Epithelial cell of prostate (primary cell): ENCODE measurements at places on chromosomes 5 and 9.

DNA sequence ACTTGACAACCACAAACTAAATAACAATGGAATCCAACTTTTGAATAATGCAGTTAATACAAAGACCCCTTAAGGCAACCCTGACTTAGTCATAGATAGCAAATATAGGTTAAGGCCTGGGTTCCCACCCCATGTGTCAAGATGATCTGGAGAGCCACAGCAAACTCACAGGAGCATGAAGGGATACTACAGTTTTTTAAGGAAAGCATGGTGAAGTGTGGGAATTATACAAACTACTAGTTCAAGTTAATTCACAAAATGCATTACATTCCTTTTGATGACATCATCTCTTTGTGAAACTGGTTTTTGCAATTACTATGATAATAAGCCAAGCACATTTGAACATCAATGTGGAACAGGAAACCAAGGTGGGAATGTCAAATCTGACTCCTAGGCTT, 50.6 kb downstream of the LHFPL2 start:
- DNase-seq, result no peak

DNA sequence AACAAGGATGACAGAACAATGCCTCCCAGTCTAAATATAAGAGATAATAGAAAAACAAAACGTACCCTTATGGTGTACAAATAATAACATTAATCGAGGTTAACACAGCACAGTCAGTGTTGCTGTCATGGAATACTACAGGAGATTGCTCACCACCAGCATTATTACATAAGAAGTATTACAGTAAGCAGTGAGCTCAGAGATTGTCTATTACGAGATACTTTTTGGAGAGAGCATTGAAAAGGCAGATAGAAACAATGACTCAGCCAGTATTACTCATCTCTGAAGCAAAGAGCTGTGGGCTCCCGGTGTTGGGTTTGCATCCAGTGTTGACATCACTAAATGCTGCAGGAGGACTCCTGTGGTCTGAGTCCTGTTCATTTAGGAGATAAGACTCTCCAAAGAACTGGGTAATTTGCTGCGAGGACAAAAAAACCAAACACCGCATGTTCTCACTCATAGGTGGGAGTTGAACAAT, 191.9 kb upstream of the SEMA6A start:
- DNase-seq, result peak; percentile 72

DNA sequence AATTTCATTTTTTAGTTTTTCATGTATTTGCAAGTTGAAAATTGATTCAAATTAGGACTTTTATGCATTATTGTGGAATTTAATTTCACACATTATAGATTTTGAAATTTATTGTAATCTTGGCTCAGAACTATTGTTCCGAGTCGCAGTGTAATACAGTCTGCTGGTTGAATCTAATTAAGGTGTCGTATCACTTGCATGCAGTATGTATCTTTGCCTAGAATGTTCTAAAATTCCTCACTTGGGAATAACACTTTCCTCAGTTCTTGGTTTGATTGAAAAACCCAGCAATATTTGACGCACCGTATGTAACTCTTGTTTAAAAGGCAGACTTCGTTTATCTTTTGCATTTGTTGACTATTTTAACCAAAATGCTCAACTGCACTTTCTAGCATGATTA, 49.4 kb downstream of the MELK start:
- DNase-seq, result no peak

GRCh38 chr9:99326112-99326916, 104.2 kb downstream of the SEC61B start:
- no peak for DNase-seq

DNA sequence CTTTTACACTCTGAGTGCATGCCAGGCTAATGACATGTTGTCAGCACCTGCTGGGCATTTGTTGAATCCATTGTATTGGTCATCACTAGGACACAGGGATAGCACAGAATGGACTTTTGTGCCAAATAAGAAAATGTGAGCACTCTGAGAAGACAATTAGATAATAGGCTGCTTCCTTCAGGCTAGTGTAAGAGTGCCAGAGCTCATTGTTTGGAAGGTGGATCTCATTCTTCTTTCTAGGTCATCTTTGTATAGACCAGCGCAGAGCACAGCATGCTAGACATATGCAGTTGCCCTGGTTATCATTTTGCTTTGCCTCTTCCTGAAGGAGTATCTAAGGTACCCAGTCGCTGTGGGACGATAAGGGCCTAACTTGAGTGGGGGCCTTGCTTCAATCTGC, 493.4 kb upstream of the COX7C start:
- no peak for DNase-seq

GRCh38 chr5:120083851-120084542, 380.1 kb upstream of the PRR16 start:
- DNase-seq, result no peak

DNA sequence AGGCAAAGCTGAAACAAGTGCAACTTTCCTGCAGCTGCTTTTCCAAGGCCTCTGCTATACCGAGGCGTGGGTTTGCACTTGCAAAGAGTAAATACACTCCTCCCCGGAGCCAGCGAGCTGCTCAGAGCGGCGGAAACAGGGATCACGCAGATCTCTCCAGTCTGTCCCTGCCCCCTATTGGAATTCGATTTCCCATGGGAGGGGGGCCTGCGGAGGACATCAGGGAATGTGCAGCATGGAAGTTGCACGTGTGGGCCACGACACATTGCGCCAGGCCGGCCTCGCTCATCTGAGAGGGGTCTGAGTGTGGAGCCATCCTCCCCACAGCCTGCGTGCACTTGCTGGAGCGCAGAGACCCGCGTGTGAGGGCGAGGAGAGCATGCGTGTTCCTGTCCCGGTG, 104.3 kb upstream of the PHYKPL start:
- DNase-seq, result no peak

- DNase-seq, result no peak
These were observed 52.0 kb downstream of the ITGA2 start for GRCh38 chr5:53041071-53041692.

GRCh38 chr5:166505067-166505466, 1786.4 kb upstream of the WWC1 start:
- DNase-seq, result no peak

DNA sequence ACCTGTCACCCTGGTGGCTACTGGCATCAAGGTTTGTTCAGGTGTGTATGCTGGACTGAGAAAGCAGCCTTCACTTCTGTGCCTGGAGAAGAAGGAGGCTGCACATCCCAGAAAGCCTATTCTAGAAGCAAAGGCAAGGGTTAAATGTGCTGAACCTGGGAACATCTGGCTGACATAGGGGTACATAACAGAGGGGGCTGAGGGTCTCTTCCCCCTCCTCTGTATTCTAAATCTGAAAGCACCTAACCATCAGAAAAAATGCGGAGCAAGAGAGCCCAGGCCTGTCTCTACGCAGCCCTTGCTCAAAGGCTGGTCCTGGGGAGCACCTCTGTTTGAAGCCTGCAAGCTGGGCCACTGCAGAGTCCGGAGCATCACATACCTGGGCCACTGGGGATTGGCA, 53.2 kb upstream of the FSTL4 start:
- no peak for DNase-seq

DNA sequence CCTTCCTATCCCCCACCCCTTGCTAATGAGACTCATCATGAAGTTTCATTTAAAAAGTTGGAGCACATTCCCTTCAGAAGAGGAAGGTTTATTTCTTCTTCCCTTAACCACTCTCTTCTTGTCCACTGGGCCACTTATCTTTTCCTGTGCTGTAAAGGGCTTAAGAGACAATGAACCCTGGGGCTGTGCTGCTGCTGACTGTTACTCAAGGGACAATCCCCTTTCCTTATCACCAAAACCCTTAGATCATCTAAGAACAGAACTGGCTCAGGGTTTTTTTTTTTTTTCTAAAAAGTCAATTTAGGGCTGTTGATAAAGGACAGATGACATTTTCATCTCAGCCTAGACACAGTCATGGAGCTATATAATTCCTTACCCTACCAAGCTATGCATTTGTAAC, 29.6 kb downstream of the CAPSL start:
- no peak for DNase-seq

DNA sequence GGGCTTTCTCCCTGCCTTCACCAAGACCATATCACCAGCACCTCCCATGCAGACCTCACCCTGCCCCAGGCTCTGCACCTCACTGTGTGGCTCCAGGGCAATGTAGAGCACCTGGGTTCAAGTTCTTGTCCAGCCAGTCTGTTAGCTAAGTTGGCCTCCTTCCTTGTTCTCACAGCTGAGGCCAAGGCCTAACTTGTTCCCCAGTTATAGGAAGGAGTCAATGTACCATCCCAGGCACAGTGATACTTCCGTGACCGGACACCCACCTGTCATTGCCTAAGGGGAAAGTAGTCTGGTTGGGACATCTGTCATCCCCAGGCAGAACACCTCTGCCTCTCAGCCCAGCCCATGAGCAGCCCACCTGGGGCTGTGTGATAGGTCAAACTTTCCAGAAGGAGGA, 14.4 kb upstream of the ARAP3 start:
- no peak for DNase-seq

DNA sequence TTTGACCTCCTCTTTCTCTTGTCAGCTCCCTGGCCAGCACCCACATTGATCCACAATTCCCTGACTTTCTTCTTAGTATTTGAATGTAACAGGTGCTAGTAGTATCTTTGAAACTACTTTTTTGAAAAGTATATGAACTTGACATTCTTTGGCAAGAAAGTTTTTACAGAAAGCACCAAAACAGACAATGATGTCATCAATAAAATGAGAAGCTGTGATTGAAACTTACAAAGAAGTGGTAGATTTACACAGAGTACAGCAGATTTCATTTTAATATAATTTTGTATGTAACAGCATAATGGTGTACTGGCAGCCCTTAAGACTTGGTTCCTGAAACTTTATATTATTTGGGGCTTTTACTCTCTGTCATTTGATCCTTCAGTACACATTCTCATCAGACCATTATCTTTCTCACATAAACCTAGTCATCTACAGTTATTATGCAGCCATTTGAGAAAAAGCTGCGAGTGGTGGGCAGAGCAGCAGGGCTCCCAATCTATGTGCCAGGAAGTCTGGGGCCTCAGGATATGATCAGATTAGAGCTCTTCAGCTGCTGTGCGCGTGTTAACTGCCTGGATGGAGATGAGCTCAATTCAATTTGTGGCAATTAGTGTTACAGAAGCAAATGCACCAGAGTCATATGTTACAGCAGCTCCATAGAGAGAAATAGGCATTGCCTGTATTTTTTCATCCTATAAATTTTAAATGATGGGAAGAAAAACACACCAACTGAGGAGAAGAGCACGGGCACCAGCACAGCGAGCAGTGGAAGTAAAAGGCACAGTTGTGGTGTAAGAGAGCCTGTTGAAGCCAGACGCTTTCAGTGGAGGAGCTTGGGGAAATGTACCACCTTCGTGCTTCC, 126.1 kb downstream of the STARD4 start:
- no peak for DNase-seq

GRCh38 chr5:119309326-119309725, 46.5 kb upstream of the TNFAIP8 start:
- DNase-seq, result no peak

DNA sequence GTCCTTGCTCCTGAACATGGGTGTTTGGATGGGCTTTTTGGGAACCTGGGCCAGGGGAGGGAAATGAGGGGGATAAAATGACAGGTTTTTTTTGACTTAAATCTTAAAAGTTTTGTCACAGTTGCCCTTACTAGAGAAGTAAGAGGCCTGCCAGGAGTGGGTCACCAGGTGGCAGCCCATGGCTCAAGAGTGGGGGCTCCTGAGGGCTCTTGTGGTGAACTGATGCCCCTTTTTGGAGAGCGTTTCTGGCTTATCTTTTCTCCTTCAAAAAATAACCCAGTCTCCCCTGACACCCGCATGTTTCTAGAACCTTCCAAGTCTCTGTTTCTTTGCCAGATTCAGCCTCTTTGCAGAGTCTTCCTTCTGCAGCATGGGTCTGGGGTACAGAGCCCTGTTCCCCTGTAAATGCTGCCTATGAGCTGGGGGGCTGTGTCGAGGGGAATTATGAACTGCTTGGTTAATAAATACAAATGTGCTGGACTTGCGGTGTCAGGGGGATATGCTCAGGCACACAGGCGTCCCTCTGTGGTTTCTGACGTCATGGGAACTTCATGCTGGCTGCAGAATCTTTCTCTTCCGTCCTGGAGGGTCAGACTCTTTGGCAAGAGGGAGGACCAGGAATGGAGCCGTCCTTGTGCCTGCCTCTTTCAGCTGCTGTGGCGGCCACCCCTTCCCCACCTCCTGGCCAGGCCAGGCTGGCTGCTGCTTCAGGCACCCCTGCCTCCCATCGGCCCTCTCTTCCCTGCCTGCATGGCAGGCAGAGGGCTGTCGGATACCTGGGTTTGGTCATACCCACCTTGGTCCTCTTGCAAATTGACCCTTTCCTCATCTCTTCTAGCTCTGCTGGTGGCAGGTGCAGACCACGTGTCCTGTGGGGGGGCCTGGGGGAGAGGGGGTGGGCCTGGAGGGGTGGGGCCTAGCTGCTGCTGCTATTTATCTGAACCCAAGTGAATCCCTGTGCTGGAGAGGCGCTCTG, 30.1 kb downstream of the PTPA start:
- DNase-seq, result no peak

GRCh38 chr9:98130576-98131228, 11.7 kb upstream of the TRIM14 start:
- DNase-seq, result no peak

DNA sequence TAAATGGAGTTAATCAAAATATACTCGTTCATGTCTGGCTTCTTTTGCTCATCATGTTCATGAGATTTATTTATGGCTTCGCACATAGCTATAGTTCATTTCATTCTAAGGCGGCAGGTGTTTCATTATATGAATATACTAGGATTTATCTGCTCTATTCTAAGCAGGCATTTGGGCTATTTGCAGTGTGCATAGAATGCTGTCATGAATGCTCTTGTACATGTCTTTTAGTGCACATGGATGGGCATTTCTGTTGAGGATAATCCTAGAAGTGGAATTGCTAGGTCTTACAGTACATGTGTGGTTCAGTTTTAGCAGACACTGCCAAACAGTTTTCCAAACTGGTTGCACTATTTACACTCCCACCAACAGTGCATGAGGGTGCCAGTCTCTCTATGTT, 285.3 kb upstream of the ADRA1B start:
- no peak for DNase-seq

GRCh38 chr5:6452622-6453504, 4.2 kb downstream of the UBE2QL1 start:
- no peak for DNase-seq
